Caco-2 (cell line): ENCODE measurements at places on chromosomes 1 and 21. TPM values are rescaled to one million over a fixed set of nuclear protein-coding genes. Genes with fewer than 3 reads are reported as not detected.

GRCh38 chr1:18565321-18565720 lies 65.3 kb upstream of the PAX7 start:
- DNase-seq, result no peak

DNA sequence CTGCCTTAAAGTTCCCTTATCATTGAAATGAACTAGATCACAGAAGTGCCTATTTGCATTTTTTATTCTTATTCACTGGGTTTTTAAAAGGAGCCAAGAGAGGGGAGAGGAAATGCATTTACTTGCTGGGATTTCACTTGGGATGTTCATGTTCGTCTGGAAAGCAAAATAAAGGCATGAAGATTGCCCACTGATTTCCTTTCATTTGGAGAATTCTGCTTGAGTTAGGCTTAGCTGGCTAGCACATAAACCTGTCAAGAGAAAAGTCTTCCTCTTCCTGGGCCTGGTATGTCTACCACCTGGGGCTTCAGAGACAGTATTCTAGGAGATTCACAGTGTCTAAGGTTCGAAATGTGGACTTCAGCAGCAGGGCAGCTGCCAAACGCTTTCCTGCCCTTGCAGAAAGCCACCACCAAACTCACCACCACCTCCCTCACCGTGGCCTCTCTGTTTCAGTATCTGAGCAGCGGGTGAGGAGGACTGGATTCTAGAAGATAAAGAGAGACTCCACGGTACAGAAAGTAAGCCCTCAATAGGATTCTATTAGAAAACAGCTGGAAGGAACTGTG lies 44.5 kb downstream of the HIVEP3 start:
- no peak for DNase-seq

DNA sequence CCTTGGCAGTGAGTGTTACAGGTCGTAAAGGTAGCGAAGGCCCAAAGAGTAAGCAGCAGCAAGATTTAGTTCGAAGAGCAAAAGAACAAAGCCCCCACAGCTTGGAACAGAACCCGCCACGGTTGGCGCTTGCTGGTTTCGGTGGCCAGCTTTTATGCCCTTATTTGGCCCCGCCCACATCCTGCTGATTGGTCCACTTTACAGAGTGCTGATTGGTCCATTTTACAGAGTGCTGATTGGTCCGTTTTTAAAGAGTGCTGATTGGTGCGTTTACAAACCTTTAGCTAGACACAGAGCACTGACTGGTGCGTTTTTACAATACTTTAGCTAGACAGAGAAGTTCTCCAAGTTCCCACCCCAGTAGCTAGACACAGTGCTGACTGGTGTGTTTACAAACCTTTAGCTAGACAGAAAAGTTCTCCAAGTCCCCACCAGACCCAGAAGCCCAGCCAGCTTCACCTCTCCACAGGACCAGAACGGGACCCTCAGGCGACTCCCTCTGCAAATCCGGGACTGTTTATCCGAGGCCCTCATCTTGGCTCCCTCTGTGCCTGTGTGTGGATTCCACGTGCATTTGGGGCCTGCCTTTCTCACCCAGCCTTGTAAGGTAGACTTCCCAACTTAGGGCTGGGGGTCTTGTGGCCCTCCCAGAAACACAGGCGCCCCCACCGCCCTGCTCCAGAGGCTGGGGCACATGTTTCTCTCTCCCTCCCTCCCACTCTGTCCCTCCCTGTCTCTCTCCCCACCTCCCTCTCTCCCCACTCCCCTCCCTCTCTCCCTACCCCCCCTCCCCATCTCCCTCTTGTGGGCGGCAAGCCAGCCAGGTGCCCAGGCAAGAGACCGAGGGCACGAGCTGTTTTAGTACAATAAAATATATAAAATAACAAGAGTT lies 12.6 kb downstream of the FTCD start:
- no peak for DNase-seq

- DNase-seq, result no peak
Observed at GRCh38 chr1:192378276-192378675, 61.5 kb downstream of the RGS21 start.

GRCh38 chr1:15739745-15740144 lies 2.6 kb upstream of the TMEM82 start:
- DNase-seq, result peak; percentile 27

DNA sequence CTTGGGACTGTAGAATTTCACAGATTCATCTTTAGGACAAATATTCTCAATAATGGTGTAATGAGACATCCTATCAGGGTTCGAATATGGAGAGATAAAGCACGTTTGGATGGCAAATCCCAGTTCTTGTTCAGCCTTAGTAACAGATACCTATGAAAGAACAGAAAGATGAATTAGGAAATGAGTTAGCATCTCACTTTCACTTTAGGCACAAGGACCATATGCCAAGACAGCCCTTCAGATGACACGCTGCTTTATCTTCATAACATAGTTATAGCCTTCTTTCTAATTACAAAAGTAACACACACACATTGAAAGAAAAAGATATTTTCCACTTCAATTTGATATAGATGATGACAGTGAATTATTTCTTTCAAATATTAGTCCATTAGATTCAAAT lies 173.6 kb downstream of the TGFBR3 start:
- DNase-seq, result no peak

GRCh38 chr1:209766051-209766450 lies 10.2 kb downstream of the TRAF3IP3 start:
- DNase-seq, result no peak

DNA sequence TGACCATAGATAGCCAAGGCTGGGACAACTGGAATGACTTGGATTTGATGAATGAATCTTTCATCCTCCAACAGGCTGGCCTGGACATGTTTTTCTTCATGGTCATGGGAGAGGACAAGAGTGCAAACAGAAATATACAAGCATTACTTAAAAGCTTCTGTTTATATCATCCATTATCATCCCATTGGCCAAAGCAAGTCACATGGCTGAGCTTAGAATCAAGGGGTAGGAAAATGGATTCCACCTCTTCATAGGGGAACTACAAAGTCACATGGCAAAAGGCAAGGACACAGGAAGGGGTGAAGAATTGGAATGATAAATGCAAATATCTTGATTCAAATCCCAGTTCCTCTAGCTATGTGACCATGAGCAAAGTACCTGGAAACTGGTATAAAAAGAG lies 90.2 kb upstream of the BARHL2 start:
- DNase-seq, result no peak

GRCh38 chr1:167881786-167882185 lies 32.1 kb downstream of the ADCY10 start:
- DNase-seq, result no peak

DNA sequence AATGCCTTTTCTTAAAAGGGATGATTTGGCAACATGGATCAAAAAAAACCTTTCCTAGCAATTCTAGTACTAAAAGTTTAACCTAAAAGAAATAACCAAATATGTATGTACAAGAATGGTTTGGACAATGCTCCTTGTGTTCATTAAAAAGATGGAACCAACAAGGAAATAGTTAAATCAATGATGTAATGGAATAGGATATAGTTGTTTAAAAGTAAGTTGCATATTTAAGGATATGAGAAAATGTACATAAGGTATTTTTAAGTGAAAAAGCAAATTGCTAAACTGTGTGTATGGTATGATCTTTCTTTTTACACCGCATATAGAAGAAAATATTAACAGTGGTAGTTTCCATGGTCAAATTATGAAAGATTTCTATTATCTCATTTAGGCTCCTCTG lies 12.1 kb downstream of the SLC30A10 start:
- DNase-seq, result no peak

GRCh38 chr1:229027622-229028182 lies 243.2 kb upstream of the RAB4A start:
- no peak for DNase-seq

- peak; percentile 67 for DNase-seq
Observed at GRCh38 chr1:9449110-9449627, 90.1 kb upstream of the SLC25A33 start.

DNA sequence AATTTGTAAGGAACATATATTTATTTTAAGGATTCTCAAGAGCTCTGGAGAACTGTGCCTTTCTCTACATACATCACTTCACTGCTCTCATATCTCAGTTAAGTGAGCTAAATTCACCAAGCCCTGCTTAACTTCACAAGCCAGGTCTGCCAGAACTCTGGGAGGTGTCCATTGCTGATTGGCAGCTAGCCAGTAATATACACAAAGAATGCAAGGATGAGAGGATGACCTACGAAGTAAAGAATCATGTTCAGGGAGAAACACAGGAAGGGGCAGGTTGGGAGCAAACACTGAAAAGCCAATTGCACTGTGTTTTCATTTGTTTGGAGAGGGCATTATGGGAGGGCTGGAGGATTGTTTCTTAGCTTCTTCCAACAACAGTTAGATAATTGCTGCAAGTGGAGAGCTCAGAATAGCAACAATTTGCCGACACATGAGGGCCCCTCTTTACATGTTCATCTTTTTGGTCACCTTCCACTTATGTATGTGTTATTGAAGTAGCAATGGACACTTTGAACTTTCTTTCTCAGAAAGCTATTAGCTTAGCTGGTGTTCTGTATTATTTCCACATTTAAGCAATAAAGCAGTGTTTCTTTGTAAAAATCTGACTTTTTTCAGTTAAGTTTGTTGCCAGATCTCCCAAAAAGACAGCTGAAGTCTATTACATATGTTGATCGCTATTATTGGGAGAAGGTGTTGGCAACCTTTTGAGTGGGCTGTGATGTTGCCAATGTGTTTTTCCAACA lies 254.8 kb downstream of the LTN1 start:
- no peak for DNase-seq

GRCh38 chr1:197024460-197024859 lies 42.6 kb downstream of the F13B start:
- DNase-seq, result peak; percentile 14

DNA sequence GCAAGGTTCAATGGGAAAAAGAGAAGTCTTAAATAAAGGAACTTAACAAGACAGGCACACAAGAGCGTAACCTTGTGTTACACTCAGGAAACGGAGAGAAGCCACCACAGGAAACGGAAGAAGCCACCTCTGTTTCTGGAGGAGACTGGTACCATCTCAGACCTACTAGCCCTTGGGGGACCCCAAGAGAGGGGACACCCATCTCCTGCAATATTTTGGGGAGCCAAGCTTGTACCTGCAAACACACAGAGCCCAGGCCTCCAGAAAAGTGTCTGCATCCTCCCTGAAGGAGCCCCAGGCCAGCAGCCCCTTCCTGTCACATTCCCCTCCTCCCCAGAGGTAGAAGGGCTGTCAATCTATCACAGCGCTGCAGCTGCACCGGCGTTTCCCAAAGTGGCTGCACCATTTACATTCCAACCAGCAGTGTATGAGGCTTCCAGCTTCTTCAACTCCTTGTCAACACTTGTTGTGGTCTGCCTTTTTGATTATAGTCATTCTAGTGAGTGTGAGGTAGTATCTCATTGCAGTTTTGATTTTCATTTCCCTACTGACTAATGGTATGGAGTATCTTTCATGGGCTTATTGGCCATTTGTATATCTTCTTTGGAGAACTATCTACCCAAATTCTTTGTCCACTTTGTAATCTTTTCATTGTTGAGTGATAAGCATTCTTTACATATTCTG lies 23.0 kb upstream of the PADI1 start:
- DNase-seq, result no peak

DNA sequence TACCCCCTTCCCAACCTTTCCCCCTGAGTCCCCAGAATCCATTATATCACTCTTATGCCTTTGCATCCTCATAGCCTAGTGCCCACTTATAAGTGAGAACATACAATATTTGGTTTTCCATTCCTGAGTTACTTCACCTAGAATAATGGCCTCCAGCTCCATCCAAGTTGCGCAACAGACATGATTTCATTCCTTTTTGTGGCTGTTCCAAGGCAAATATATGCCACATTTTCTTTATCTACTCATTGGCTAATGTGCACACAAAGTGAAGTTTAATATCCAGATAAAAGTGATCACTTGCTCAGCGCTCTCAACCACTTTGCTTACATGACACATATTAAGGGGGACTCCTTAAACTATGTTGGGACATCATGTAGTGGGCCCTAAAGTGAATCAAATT lies 72.4 kb upstream of the TIAM1 start:
- DNase-seq, result no peak

GRCh38 chr1:62029704-62030103 lies 164.9 kb upstream of the L1TD1 start:
- no peak for DNase-seq

GRCh38 chr1:55069280-55069679 lies 29.9 kb downstream of the PCSK9 start:
- no peak for DNase-seq

GRCh38 chr1:166470441-166470840 lies 303.6 kb upstream of the FAM78B start:
- no peak for DNase-seq

DNA sequence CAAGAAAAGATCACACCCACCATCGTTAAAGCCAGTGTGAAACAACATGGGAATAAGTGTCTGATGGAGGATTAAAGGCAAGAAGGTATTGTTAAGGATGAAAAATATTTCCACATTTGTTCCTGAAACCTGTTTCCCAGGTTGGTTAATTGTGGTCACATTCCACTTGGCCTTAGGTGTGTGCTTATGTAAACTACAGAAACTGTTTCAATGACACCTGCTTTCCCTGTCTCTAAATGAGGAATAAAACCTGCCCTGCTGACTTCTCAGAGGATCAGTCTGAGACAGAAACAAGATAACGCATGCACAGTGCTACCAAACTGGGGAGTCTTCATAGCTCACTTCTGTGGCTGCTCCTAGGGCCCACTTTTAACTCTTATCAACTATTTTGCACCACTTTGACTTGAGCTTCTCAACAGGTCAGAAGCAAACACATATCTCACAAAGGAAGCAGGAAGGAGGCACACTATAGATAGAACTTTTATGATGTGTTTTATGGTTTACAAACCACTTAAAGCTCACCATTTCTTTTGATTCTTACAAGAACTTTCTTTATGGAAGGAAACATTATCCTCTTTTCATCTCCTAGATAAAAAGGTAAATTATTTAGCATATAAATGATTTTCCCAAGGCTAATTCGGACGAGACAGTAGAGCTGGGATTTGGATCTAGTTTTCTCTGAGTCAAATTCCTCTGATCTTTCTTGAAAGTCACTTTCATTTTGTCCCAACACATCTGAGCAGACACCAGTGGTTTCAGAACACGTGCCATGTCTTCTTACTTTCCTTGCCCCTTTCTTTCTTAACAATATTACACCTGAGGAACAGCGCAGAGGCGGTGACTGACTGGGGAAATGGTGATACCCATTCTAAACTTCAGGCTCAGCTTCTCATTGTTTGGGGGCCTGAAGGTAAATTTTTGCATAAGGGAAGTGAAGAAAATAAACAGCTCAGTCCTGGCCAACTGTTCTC lies 33.4 kb downstream of the CYP2J2 start:
- peak; percentile 60 for DNase-seq

DNA sequence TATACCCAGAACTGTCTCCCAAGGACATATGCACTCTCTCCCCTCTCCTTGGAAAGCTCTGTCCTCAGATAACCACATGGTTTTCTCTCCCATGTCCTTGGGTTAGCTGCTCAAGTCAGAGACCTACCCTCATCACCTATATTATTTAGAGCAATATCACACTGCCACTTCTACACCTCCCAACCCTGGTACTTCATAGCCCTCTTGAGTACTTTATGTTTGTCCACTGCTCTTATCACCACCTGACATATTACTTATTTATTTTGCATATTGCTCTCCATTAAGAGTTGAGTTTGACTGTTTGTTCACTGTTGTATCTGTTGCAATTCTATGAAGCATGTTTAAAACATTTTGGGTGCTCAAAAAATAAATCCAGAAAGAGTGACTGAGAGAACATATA lies 126.3 kb upstream of the ATP1B1 start:
- DNase-seq, result no peak

SPATA1 gene
- 0.57 TPM in 1 of 2 replicates, not detected in the other for total RNA-seq

ADAMTSL4 gene
- 16.1 and 17.6 TPM in 2 replicates for total RNA-seq

NBPF6 gene
- total RNA-seq, result 0.57 and 0.84 TPM in 2 replicates

SYT2 gene
- total RNA-seq, result 0.07 and 0.09 TPM in 2 replicates

C1orf94 gene
- not detected in 2 replicates for total RNA-seq

ABCB10 gene
- total RNA-seq, result 27.5 and 31.9 TPM in 2 replicates

DUSP10 gene
- total RNA-seq, result 2.0 and 2.1 TPM in 2 replicates

ASTN1 gene
- not detected in 2 replicates for total RNA-seq

GREM2 gene
- 0.36 and 0.51 TPM in 2 replicates for total RNA-seq

NIBAN1 gene
- total RNA-seq, result 14.3 and 20.8 TPM in 2 replicates

SELENBP1 gene
- 18.5 and 18.7 TPM in 2 replicates for total RNA-seq

NAV1 gene
- total RNA-seq, result 2.0 and 4.6 TPM in 2 replicates
